ENCODE measurements at places on chromosomes 16 and 17.

DNA sequence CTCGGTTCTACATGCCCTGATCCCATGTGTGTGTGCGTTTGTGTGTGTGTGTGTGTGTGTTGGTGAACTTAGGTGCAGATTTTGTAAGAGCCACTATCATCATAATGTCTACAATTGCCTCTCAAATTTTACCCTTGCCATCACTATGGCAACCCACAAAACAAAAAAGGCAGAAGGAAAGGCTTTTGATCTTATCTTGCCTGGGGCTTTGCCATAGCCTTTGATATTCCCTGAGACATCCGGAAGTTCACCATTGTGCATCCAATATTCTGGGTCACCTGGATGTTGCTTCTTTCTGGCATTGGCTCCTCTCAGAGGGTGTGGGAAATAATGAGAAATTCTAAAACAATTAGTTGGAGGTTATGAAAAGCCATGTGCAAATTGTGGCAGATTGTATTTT lies 114.7 kb downstream of the HAPSTR1 start:
- DNase-seq: no peak

DNA sequence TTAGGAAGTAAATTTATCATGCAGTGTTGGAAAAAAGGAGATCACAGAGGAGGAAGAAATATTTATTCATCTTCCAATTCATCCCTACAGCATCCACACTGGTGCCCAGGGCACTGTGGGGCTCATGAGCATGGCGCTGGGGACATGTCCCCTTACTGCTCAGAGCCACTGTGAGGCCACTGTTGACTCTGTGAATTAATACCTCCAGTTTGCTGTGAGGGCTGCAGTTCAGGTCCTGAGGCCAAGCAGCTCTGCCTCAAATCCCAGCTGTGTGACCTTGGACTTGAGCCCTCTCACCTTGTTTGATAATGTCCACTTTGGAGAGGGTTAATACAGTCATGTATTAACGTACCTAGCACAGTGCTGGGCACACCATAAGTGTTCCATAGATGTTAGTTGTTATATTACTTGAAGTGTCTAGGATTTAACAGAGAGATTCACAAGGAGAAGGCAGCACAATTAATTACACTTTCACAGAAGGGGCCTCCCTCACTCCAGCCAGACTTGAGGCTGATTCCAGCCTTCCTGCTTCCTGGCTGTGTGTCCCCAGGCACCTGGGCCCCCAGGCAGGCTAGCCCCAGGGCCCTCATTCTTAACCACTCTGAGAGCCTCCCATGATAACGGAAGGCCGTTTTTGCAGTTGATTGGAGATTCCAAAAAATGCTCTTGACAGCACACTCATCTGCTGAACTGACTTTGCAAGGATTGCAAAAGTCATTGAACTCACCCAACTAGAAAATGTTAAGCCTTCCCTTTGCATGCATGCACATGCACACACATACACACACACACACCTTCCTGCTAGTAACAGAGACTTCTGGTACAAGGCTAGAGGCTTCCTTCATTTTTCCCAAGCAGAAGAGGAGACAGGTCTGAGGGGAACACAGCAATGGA lies 29.4 kb downstream of the KATNIP start:
- DNase-seq: no peak

GRCh38 chr17:8843344-8843743 lies 24.1 kb downstream of the PIK3R6 start:
- DNase-seq: peak; percentile 50

- DNase-seq: no peak
Measured at GRCh38 chr17:49022391-49022941, 25.3 kb downstream of the IGF2BP1 start.

DNA sequence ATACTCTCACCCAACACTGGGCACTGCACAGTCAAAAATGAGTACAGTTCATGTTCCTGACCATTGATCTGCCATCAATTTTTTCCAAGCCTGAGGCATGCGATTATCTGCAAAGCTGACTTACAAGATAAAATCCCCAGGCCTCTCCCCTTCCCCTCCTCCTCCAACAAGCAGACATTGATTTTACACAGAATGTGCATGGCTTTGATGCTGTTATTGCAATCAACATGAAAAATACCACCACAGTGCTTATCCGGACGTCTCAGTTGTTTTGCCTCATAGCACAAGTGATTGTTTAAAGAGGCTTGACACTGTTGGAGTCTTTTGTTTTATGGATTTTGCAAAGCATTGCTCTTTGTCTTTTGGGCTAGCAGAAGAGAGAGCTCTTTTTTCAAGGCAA lies 163.8 kb downstream of the TOX3 start:
- DNase-seq: no peak

DNA sequence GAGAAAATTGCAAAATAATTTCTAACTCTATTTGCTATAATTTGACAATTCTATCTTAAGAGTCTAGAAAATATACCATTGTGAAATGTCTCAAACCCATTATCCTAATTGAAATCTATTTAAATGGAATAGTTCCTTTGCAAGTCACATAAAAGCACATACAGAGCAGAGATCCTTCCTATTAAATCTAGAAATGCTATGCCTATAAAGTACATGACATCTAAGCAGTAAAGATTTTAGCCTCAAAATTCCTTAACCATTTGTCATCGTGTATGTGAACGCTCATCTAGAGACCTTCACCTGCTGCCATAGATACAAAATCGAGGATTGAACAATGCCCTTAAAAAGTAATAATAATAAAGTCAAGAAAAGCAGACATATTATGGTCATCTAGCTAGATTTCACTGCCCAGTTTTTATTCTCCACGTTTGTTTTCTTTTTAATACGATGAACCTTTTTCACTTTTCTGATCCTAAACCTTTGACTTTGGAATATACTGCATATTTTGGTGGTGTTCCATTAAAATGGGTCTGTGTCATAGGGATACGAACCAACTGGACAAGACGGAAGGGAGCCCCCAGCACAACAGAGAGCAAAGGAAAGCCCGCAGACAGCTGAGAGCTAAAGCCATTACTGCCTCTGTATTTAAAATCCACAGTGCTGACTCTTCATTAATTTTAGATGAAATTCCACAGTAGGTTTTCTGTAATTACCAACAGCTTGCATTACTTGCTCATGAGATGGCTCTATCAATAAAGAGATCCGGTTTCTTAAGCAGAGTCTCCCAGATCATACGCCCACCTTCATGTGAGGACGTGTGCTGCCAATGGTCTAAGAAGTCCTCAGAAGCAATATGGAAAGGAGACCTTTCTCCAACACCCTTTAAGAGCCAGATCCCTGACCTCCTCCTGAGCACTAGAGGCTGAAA lies 17.6 kb downstream of the TEX2 start:
- DNase-seq: no peak

- no peak for DNase-seq
Measured at GRCh38 chr17:30997270-30997669, 26.4 kb downstream of the RNF135 start.

- peak; percentile 25 for DNase-seq
Measured at GRCh38 chr17:49579522-49579921, 3.9 kb downstream of the NXPH3 start.

Data from hematopoietic multipotent progenitor cell treated with erythropoietin and hydrocortisone succinate and interleukin-3 and kit ligand, for 4 days (in vitro differentiated cells).